Left lung (tissue), 14 donors: ENCODE measurements at places on chromosomes 5 and 9.

DNA sequence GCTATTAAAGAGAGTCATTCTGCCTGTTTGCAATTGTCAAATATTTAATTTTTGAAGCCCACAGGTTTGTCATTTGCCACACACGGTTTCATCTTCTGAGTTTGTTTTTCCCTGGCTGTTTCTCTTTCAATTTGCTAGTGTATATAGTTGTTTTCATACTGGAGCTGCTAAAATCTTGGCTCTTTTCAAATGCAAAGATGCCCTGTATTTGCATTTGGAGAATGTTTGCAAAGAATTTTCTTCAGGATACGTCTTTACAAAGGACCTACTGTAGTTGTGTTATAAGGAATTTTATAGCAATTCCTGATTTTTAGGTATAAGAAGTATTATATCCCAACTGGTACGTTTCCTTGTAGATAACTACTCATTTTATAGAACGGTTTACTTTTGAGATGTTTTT, 48.0 kb downstream of the IZUMO3 start:
- no peak overlapping the region for H3K27ac ChIP-seq
- H3K4me1 ChIP-seq: no peaks in the 10 kb centered on the region
- H3K27me3 ChIP-seq: no peaks in the 10 kb centered on the region
- DNase-seq: no peak
- H3K4me3 ChIP-seq: no peak overlapping the region
- no peaks in the 10 kb centered on the region for H3K36me3 ChIP-seq

DNA sequence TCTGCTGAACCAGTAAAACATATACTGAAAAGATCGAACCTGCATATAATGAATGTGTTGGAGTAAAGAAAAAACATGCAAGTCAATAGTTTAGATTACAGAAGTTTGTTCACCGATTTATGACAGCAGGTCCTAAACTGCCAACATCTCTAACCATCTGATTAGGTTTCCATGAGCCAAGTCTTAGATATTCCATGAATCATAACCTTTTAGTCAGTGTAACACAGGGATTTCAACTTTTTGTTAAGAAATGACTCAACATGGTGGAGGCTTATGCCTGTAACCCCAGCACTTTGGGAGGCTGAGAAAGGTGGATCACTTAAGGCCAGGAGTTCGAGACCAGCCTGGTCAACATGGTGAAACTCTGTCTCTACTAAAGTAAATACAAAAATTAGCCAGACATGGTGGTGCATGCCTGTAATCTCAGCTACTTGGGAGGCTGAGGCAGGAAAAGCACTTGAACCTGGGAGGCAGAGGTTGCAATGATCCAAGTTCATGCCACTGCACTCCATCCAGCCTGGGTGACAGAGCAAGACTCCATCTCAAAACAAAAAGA, 38.7 kb downstream of the APC start:
- no peaks in the 10 kb centered on the region for H3K36me3 ChIP-seq
- H3K4me1 ChIP-seq: peaks cover 5% of the 10 kb centered on the region
- no peak overlapping the region for H3K27ac ChIP-seq
- H3K27me3 ChIP-seq: no peaks in the 10 kb centered on the region

GRCh38 chr5:177552839-177553455, 1.4 kb downstream of the FAM193B start:
- H3K27me3 ChIP-seq: no peaks in the 10 kb centered on the region
- H3K4me3 ChIP-seq: peak overlapping the region; percentile 85
- H3K36me3 ChIP-seq: peaks cover 7% of the 10 kb centered on the region
- DNase-seq: no peak

DNA sequence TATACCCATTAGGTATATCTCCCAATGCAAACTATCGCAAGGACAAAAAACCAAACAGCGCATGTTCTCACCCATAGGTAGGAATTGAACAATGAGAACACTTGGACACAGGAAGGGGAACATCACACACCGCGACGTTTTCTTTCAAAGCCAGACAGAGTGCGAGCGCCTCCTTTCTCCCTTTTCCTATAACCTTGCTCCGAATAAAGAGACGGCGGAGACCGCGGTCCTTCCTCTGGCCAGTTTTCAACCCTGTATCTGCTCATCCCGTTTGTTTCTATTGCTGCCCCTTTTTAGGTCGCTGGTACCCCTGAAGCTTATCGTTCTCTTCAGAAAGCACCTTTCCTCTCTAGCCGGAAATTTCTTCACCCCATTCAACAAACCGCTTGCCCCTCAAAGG, 1.3 kb downstream of the LVRN start:
- DNase-seq: no peak
- peaks cover 54% of the 10 kb centered on the region for H3K27me3 ChIP-seq
- peaks cover 21% of the 10 kb centered on the region for H3K4me1 ChIP-seq
- no peaks in the 10 kb centered on the region for H3K36me3 ChIP-seq
- no peak overlapping the region for H3K4me3 ChIP-seq
- no peak overlapping the region for H3K27ac ChIP-seq
